NCI-H2081 treated with DMSO at 0.1 percent for 48 hours (cell line): ENCODE measurements at places on chromosomes 3 and 15.

- DNase-seq, result peak; percentile 59
Observed at GRCh38 chr15:24772686-24773373, 97.3 kb downstream of the NPAP1 start.

GRCh38 chr15:60760646-60761504 lies 281.9 kb upstream of the ICE2 start:
- DNase-seq, result no peak

GRCh38 chr3:71189480-71189879 lies 394.0 kb downstream of the FOXP1 start:
- DNase-seq, result no peak

DNA sequence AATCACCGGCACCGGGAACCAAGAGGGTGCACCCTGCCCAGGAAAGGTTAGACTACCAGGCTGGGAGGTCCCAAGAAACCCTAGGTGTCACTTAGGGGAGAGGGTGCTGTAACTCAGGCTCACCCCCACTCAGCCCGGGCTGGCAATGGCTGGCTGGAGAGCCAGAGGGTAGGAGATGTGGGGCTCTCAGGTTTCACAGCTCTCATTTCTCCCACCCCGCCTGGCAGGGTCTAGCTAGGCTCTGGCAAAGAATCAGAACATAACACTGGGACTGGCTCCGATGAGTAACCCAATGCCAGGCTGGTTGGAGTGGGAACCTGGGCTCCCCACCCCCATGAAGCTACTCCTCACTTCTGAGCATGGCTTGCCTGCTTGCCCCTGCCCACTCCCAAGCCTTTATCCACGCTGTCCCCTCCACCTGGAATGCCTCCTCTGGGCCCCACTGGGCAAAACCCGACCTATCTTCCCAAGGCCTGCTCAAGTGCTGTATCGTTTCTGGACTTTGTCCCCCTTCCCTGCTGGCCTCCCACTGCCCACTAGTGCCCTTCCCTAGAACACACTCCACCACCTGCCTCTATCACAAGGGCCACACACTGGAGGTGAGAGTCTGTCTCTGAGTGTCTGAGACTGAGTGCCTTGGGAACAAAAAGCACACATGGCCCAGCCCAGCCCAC lies 2.0 kb downstream of the CIB2 start:
- DNase-seq, result no peak

DNA sequence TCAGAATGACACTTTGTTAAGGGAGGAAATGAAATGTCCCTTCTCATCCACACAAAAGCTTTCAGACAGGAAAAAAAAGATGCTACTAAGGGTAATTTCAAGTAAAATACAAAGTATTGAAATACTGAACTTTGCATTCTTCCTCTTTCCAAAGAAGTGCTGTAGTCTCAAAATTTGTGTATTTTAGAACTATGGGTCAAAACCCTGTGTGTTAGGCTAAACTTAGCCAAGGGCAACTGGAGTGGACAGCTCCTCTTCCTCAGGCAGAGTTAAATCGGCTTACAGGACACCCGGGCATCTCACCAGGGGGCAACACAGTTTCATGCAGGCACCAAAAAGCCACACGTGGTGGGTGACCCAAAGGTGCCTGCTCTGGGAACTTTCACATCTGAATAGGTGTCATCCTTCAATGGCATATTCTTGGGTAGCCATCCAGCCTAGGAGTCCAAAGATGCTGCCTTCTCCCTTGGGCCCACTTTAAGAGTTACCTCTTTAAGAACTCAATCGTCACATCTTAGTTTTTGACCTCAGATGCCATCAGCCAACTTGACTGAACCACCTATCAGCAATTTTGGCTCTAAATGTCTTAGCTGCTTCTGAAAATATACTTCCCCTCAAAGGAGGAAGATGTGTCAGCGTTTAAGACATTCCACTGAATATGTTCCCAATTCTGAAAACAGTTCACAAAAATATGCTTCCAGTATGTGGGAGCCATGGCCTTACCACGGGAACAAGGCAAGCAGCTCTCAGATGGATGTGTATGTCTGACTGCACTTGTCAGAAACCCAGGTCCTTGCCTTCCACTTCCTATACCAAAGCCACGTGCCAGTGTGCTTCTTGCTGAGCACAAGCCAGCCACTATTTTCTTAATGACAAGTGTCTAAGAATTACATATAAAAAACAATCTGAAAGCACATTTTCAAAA lies 32.2 kb upstream of the MUC13 start:
- no peak for DNase-seq

- no peak for DNase-seq
Observed at GRCh38 chr3:40024526-40024925, 215.1 kb downstream of the MYRIP start.

DNA sequence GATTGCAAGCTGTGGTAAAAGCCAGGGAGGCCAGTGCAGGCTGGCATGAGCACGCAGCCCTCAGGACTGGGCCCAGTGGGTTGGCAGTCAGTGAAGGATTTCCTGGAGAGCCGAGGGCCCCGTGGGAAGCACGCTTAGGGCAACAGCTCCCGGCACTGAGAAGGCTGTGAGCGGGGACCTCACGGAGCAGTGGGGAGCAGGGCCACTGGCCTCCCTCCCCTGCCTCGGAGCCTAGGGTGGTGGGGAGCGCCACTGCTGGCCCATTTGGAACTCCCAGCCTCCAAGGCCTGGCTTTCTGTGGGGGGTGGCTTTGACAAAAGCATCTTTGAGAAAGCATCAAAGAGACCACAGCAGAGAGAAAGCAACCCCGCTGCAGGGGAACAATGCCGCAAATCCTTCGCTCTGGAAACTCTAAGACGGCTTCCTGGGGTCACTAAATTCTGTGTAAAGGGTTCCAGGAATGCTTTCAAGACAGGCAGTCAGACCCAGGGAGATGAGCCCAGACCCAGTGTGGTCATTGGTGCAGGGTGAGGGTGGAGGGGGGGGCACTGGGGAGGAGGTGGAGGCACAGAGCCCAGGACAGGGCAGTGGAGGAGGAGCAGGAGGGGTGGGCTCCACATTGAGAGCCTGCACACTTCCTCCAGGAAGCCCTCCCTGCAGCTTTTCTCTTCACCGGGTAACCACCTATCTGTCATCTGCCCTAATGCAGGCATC lies 9.5 kb upstream of the APBA2 start:
- no peak for DNase-seq

- no peak for DNase-seq
Observed at GRCh38 chr3:42508562-42508961, 6.1 kb downstream of the VIPR1 start.

- DNase-seq, result no peak
Observed at GRCh38 chr3:141234283-141234682, 2.7 kb downstream of the PXYLP1 start.

- no peak for DNase-seq
Observed at GRCh38 chr15:83764201-83764838, 110.4 kb downstream of the ADAMTSL3 start.

- no peak for DNase-seq
Observed at GRCh38 chr15:50933341-50933740, 24.9 kb downstream of the AP4E1 start.
